ENCODE measurements at places on chromosomes 5 and 9.

GRCh38 chr9:122619996-122620395, 5.5 kb downstream of the OR1Q1 start:
- no peak for DNase-seq

GRCh38 chr5:116861666-116862065, 287.0 kb upstream of the SEMA6A start:
- no peak for DNase-seq

DNA sequence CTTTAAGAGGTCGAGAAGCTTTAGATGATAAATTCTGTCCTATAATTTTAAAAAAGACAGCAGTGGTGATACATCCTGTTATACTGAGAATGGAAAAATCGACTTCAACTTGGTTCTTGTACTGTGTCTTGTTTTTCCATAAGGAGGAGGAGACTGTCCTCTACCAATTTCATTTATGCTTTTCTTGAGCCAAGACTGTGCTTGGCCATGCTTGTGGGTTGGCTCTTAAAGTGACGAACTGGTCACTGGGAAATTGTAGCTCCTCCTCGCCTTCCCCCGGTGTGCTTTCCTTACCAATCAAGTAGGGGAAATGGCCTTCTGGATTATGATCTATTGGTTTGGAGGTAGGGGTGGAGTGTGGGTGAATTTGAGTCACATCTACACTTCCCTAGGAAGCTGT, 67.1 kb upstream of the HSPB3 start:
- DNase-seq = no peak

- no peak for DNase-seq
Observed at GRCh38 chr5:112549605-112550166, 130.6 kb upstream of the EPB41L4A start.

- DNase-seq = no peak
Observed at GRCh38 chr5:151182976-151183375, 25.4 kb upstream of the ANXA6 start.

- DNase-seq = no peak
Observed at GRCh38 chr5:150862070-150862469, 15.7 kb downstream of the IRGM start.

GRCh38 chr9:132406554-132407122, at the start of gene TTF1:
Gene TTF1, minus strand, starts transcription at chr9:132406840. Its CDS starts 4,019 bp downstream, at chr9:132402821.
- peak; percentile 91 for DNase-seq

GRCh38 chr5:137598399-137598798, 99.3 kb upstream of the SPOCK1 start:
- DNase-seq = no peak

DNA sequence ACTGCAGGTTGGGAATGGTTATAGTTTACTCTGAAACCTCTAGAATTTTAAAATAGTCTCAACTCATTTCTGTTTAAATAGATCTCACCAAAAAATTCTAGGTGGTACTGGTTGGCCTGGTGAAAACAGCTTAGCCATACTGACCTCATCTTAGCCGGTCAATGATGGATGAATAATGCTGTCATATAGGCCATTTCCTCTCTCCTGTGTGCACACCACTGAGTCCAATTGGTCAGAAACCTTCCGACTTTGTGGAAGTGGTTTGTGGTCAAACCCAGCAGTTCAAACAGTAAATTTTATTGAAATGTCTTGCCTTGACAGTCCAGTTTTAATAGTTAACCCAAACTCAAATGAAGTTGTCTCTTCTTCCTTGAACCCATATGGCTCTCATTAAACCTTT, 98.6 kb downstream of the GIN1 start:
- DNase-seq = no peak

DNA sequence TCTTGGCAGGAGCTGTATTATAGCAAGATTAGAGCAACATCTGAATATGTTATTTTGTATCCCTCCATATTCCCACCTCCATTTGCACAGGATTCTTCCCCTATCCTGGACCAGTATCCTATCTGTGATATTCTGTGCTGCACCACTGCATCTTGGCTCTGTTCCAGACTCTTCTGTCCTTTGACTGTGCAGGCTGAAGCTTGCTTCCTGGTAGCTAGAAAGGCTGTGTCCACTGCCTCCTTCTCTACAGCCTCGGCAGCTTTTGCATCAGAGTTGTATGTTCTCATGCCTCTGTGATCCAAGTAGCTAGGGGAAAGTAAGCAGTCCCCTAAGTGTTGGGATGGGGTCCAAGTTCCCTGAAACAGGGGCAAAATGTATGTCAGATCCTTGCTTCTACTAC, 104.1 kb downstream of the GAS1 start:
- no peak for DNase-seq

- peak; percentile 14 for DNase-seq
Observed at GRCh38 chr5:55763746-55764420, 26.0 kb downstream of the DDX4 start.

DNA sequence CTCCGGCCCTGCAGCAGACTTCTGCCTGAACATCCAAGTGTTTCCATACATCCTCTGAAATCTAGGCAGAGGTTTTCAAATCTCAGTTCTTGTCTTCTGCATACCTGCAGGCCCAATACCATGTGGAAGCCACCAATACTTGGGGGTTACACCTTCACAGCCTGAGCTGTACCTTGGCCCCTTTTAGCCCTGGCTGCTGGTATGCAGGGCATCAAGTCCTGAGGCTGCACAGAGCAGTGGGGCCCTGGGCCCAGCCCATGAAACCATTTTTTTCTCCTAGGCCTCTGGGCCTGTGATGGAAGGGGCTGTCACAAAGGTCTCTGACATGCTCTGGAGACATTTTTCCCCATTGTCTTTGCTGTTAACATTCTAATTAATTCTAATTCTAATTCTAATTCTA, 680.6 kb downstream of the ELAVL2 start:
- no peak for DNase-seq

DNA sequence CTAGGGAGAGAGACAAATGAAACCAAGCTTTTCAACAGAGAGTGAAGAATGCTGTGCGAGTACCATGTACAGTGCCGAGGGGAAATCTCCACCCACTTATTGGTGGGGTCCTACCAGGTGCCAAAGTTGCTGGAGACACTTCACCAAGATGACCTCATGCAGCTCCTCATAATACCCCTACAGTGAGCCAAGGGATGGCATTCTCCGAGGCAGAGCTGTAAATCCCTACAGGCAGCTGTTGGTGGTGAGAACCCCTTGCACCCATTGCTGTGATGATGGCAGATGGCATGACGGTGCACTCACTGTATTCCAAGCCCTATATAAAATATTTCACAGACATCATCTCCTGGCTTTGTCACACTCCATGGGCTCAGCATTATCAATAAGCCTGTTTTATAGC, 464.9 kb downstream of the SPOCK1 start:
- DNase-seq = no peak

- DNase-seq = no peak
Observed at GRCh38 chr5:169870211-169870610, 110.1 kb downstream of the INSYN2B start.

GRCh38 chr5:32443541-32444430, 754 bp downstream of the ZFR start:
- DNase-seq = peak; percentile 41

GRCh38 chr5:128965638-128966302, 482 bp downstream of the SLC27A6 start:
- no peak for DNase-seq
